ENCODE measurements at places on chromosomes 3 and 15.

DNA sequence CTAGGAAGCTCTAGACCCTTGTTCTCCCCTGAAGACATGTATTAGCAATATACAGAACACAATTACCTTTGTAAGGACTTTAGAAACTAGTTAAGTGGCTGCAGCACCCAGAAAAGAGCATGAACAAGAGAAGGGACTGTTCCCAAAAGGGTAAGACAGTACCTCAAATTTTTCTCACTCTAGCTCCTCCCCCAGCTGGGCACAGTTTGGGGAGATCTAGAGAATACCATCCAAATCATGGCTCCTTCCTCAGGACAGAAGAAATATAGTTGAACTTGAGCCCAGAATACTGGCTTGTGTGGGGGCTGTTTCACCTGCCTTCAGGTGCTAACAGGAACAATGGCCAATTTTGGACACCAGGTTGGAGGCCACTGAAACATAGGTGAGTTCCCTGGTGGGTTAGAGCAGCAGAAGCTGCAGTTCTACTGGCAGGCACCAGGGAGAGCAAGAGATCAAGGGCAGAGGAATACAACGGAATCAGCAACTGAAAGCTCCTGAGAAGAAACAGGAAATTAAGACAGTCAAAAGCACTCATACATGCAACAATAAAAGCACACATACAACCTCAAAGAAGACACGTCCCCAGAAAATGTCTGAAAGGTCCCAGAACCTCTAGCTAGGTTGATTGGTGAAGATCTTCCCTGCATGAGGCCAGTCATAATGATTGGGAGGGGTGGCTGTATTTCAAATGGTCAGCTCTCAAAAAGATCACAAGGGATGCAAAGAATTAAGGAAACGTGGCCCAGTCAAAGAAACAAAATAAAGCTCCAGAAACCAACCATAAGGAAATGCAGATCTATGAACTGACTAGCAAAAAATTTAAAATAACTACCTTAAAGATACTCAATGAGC is 104.9 kb upstream of the ASB14 start:
- DNase-seq = peak; percentile 19

GRCh38 chr3:43620831-43621655 is 768 bp downstream of the ANO10 start:
- DNase-seq = peak; percentile 92

GRCh38 chr15:47394286-47394809 is 323.0 kb upstream of the SEMA6D start:
- no peak for DNase-seq

GRCh38 chr3:46406788-46407611 is at the start of the genes CCR5AS and CCRL2:
Gene CCR5AS (minus strand): TSS chr3:46407066.
Gene CCRL2 (plus strand): TSS chr3:46407259. CDS start chr3:46408080, 821 bp downstream.
- DNase-seq = peak; percentile 35

GRCh38 chr3:9727041-9727595 is 4.4 kb upstream of the BRPF1 start:
- DNase-seq = no peak

DNA sequence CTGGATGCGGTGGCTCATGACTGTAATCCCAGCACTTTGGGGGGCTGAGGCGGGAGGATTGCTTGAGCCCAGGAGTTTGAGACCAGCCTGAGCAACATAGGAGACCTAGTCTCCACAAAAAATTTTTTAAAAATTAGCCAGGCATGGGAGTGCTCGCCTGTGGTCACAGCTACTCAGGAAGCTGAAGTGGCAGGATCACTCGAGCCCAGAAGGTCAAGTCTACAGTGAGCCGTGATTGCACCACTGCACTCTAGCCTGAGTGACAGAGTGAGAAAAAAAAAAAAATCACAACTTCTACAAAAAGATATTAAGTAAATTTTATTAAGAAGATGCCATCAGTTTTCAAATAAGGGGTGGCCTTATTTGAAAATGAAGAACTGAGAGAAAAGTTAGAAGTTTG is 11.9 kb upstream of the PLA2G4D start:
- no peak for DNase-seq

- DNase-seq = peak; percentile 27
These were observed 190.5 kb downstream of the GREM1 start for GRCh38 chr15:32908135-32908801.

DNA sequence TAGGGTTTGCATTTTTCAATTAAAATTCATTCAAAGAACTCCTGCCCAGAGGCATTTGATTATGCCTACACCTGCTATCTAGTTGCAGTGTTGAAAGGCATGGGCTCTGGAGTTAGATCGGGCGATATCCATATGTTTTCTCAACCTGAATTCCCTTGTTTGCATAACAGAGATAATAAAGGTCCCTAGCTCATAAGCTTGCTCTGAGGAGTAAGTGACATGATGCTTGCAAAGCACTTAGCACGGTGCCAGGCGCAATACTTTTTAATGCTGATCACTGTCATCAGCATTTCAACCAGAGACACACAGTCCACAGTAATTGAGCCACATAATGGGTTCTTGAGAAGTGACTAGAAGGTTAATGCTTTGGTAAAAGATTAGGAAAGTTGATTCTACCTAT is 106.3 kb upstream of the SAMMSON start:
- no peak for DNase-seq

DNA sequence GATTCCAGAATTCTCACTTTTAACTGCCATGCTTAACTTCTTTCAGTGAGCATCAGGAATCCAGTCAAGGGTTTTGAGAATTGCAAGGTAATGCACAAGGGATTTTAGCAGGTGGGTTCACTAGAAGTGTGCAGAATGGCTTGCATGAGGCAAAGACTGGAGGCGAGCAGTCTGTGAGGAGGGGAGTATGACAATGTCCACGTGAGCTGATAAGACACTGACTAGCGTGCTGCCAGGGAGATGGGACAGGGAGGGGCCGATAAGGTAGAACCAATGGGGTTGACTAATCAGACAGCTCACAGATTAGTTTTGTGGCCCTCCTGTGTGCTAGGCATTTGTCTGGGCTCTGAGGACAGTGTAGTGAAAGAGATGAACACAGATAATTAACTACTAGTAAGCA is 102.0 kb upstream of the DAZL start:
- DNase-seq = no peak

DNA sequence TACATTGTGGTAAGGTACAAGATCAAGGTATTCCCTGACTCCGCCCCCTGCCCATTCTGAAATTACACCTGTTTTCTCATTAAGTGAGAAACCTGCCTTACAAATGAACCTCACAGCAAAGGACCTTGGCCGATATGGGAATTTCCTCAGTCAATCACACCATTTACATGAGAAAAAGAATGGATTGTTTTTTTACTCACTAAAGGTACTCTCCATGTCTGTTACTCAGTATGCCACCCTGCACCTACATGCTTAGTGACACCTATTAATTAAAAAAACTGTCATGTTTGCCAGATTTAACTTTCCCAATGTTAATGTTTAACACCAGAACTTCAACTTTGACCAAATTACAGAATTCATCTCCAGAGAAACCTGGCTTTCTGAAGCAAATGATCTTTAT is 62.0 kb downstream of the ESYT3 start:
- no peak for DNase-seq

GRCh38 chr3:4493941-4494894 is 1.1 kb downstream of the ITPR1 start:
- peak; percentile 43 for DNase-seq

- DNase-seq = no peak
These were observed 579.0 kb downstream of the MFSD1 start for GRCh38 chr3:159380891-159381290.

DNA sequence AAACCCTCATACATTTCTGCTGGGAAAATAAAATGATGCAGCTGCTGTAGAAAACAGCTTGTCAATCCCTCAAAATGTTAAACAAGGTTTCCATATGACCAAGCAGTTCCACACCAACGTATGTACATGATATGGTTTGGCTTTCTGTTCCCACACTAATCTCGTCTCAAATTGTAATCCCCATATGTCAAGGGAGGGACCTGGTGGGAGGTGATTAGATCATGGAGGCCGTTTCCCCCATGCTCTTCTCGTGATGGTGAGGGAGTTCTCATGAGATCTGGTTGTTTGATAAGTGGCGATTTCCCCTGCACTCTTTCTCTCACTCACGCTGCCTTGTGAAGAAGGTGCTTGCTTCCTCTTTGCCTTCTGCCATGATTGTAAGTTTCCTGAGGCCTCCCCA is 100.6 kb upstream of the SLC24A5 start:
- DNase-seq = no peak

- no peak for DNase-seq
These were observed 185.7 kb upstream of the ZPLD1 start for GRCh38 chr3:102248981-102249705.

- peak; percentile 70 for DNase-seq
These were observed at the start of gene DVL3 for GRCh38 chr3:184154885-184155643. Gene DVL3 (plus strand): TSS chr3:184155377. CDS start chr3:184155636, 259 bp downstream.

- DNase-seq = no peak
These were observed 531.9 kb downstream of the AGBL1 start for GRCh38 chr15:86611417-86612040.

Measured in umbilical cord (tissue), 2 donors.